ENCODE measurements at places on chromosomes 3 and 15.

GRCh38 chr15:63586790-63587189, 10.4 kb upstream of the FBXL22 start:
- no peak for DNase-seq

DNA sequence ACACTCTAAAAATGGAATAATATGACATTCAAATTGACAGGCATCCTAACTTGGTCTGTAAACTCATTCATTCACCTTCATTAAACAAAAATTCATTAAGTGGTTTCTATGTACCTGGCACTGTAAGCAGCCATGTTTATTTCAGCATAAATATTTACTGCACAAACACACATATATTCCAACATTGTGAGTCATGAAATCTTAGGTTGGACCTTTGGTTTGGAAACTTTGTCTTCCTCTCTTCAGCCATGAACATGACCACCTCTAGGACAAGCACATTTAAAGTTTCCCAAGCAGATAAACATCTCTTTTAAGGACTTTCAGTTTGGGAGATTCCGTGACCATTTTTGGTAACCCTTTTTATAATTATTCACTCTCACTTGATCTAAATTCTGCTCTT, 131.8 kb downstream of the TPRG1 start:
- no peak for DNase-seq

DNA sequence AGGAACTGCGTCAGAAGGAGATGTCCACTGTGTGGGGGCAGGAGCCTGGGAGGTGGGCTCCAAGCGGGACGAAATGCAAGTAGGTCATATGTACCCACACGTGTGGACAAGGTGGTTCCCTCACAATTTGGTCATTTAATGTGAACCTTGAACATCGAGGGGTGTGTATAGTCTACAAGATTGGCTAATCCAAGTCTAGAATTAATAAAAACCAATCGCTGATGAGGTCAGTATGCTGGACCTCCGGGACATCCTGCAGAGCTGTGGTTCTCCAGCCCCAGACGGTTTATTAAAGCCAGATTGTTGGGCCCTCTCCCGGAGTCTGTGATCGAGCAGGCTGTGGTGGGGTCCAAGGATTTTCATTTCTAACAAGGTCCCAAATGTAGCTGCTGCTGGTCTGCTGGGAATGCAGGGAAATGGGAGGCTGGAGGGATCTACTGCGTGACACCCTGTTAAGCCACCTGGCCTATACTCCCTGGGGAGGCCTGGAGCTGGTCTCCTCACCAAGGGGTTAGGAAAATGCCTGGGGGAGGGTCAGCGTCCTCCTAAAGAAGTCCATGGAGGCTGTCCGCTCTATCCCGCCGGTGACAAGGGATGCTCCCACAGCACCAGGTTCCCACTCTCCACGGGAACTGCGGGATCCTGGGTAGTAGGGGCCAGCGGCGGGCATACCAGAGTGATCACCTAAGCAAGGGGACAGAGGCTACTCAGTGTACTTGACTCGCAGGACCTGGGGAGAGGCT, 25.1 kb downstream of the PCSK6 start:
- DNase-seq: no peak

DNA sequence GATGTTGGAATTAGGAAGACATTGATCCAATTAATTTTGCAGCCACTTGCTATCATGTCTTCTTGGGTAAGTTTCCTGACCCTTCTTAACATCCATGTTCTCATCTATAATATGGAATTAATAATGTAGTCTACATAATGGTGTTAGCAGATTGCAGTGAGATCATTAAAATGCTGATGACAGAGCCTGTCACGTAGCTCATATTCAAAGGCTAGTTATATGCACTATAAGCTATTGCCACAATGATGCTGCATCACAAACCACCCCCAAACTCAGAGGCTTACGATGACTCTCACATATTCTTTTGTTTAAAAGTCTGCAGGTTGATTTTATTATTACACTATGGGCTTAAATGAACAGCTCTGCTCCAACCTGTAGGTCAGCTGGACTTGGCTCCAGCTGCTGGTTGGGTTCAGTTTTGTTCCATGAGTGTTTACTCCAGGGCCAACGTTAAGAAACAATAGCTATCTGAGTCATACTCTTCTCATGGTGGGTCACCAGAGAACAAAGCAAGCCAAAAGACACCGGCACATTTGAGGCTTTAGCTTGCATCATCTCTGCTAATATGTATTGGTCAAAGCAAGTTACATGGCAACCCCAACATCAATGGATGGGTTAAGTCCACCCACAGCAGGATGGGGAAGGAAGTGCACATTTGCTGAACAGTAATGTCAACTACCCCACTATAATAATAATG, 250.0 kb upstream of the SLCO3A1 start:
- DNase-seq: no peak

- no peak for DNase-seq
These were observed 5.1 kb upstream of the IQSEC1 start for GRCh38 chr3:13078163-13078905.

GRCh38 chr3:157436583-157437291, at the start of gene PTX3:
Gene PTX3 (plus strand): TSS chr3:157436850. CDS start chr3:157436934, 84 bp downstream.
- DNase-seq: no peak

- no peak for DNase-seq
These were observed 38.5 kb upstream of the COL8A1 start for GRCh38 chr3:99599894-99600293.

- DNase-seq: no peak
These were observed 56.9 kb downstream of the LRCH3 start for GRCh38 chr3:197847866-197848401.

- DNase-seq: no peak
These were observed 17.8 kb downstream of the KBTBD8 start for GRCh38 chr3:67015702-67016484.

- no peak for DNase-seq
These were observed 36.5 kb downstream of the GMNC start for GRCh38 chr3:190826018-190826417.

GRCh38 chr3:108605028-108605427, 15.5 kb downstream of the DZIP3 start:
- no peak for DNase-seq

- DNase-seq: no peak
These were observed 22.4 kb upstream of the IL16 start for GRCh38 chr15:81174125-81174791.

DNA sequence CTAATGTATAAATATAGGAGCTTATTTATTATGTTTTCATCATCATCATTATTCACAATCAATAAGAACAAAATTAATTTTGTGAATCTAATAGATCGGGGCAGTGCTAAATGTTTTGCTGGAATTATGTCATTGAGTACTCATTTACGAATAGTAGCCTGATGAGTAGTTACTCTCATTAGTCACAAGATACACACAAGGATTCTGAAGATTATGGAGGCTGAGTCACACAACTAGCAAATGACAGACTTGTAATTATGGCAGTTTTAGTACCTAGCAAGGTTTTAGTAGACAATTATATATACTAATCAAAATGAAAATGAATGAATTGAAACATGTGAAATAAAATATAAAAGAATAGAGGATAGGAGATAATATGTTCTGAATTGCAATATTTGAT, 954.2 kb downstream of the CADM2 start:
- no peak for DNase-seq
